Activated CD8-positive, alpha-beta T cell treated with anti-CD3 and anti-CD28 coated beads for 36 hours (primary cell): ENCODE measurements at places on chromosomes 5 and 9.

DNA sequence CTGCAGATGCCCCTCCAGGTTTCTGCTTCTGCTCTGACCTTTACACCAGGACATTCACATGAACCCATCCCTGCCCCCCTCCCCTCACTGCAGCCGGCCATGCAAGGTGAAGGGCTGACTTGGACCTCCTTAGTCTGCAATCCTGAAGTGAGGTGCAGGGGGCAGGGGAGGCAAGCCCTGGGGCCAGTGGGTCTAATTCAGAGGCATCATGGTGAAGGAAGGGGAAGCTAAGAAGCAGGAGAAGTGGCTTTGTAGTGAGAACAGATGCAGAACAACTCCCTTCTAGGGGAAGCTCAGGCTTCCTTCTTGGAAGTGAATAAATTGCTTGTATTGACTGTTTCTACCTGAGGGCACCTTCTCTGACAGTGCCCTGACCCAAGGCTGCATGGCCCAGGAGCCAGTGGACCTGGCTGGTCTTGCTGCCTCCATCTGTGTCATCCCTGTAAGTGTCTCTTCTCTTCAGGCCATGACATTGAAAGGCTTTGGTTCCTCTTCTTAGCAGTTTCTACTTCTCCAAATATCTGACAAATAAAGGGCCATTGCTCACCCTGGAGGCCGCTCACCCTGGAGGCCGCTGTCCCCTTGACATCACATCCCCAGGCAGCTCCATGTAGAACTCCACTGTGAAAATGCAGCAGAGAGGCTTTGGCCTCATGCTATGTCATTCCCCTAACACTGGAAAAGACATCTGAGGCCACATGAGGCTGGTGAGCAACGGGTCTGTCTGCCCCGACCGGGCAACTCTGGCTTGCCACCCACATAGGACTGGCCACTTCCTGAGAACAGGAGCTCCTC lies 55.3 kb downstream of the GADD45G start:
- no peak for DNase-seq

DNA sequence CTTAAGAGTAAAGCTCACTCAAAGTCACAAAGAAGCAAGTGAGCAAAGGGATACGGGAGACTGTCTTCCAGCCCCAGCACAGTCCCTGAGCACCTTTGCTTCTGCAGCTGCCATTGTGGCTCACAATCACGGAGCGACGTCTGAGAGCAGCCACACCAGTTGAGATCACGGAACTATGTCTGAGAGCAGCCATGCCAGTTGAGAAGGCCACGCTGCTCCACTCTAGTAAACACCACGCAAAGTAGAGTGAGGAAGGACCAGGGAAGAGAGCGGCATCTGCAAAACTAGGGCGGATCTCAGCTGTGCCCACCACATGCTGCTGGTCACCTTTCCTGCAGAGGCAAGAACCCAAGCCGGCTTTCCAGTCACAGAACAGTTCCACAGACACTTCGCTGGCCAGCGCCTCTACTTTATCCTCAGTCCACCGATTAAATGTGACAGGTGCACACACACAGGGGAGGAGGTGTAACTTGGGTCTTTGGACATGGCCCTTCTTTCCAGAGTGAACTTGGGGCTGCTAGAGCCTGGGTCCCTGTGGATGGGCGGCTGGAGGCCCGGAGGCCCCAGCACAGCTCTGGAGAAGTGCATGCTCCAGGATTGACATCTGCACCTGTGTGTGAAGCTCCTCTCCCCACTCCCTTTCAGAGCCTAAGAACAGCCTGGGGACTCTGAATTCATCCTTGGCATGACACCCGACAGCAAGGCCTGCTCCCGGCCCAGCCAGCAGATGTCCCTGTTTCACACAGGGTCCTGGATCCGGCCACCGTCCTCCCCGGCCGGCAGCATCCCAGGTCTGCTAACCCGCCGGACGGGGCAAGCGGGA lies 324.9 kb upstream of the IRX4 start:
- peak; percentile 10 for DNase-seq

- no peak for DNase-seq
These were observed 304.1 kb downstream of the ARRDC3 start for GRCh38 chr5:91079037-91079436.

GRCh38 chr5:165360366-165360765 lies 1854.9 kb downstream of the MAT2B start:
- DNase-seq: no peak

GRCh38 chr9:12702160-12702758 lies 9.1 kb downstream of the TYRP1 start:
- no peak for DNase-seq

- no peak for DNase-seq
These were observed 120.5 kb downstream of the FBXL7 start for GRCh38 chr5:15620501-15620900.

- DNase-seq: no peak
These were observed 478.9 kb downstream of the PSAT1 start for GRCh38 chr9:78775696-78776295.

- DNase-seq: peak; percentile 32
These were observed 266.0 kb downstream of the DMAC1 start for GRCh38 chr9:7533376-7534090.

DNA sequence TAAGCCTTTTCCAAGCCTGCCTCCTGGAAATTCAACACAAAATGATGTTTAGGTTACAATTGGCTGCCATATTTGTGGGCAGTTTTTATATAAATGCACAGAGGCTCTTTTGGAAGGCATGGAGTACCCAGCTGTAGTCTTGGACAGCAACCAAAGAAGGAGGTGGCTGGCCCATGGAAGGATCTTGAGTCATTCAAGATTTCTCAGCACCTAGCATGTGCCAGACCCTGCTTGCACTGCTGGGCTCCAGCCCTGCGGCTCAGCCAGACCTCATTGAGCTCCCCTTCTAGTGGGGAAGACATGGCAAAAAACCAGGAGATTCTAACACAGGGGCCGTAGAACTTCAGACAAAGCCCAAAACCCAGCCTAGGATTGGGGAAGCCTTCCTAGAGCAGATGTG lies 22.1 kb downstream of the JADE2 start:
- no peak for DNase-seq

GRCh38 chr9:36100532-36100931 lies 36.0 kb upstream of the GLIPR2 start:
- no peak for DNase-seq
